Stimulated activated CD8-positive, alpha-beta memory T cell treated with anti-CD3 and anti-CD28 coated beads, Interleukin-7, amount 100 ng/mL, for 1 hour (primary cell): ENCODE measurements at places on chromosomes 4 and X.

GRCh38 chr4:139465922-139466321 is 12.0 kb downstream of the RAB33B start:
- no peak for DNase-seq

GRCh38 chrX:7062276-7062675 is 85.2 kb upstream of the STS start:
- no peak for DNase-seq

DNA sequence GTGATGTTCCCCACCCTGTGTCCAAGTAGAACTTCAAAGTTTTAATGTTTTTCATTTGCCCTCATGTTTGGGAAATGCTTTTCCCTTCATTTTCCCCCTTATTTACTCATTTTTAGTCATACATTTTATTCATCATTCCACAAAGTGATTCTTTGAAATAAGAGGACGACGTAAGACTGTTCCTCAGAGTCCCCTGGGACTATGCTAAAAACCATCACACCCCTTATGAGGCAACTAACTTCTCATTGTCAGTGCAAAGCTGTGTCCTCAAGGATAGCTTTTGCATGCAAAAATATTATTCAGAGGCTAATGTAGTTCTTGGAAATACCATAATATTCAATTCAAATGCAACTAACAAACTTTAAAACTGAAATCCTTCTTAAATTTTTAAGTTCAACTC is 14.8 kb upstream of the ADGRG2 start:
- DNase-seq: no peak

DNA sequence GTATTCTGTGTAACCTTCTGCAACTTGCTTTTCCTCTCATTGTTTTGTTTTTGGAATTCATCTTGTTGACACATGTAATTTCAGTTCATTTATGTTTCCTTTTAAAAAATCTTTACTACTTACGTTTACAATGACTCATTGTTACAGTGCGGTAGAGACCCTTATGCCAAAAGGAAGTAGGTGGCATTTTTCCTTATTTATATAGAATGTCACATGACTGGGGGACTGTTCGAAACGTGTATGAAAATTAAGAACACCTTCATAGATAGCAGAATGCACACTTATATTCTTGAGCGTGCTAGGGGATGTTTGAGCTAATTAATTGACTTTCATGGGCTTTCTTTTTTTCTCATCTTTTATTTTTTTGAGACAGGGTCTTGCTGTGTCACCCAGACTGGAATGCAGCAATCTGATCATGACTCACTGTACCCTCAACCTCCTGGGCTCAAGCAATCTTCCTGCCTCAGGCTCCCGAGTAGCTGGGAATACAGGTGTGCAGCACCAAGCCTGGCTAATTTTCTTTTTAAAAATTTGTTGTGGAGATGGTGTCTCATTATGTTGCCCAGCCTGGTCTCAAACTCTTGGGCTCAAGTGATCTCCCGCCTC is 7.3 kb downstream of the REPS2 start:
- DNase-seq: no peak

- no peak for DNase-seq
Measured at GRCh38 chr4:55255179-55255578, 90.9 kb upstream of the SRD5A3 start.

DNA sequence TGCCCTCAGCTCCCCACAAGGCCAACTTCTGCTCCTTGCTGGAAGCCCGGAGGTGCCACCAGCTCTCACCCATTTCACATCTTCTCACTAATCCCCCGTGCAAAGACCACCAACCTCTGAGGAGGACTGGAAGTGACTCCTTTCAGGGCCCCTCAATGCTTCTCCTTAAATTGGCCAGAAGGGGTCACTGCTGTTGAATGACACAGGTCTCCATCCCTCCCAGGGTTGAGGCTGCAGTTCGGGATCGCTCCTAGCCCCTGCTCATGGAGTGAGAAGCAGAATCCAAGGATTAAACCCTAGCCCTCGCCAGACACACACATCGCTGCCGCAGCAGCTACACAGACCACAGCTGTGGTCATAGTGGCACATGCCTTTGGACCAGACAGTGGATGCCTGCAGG is 279.5 kb upstream of the TAPT1 start:
- DNase-seq: no peak

- no peak for DNase-seq
Measured at GRCh38 chr4:57147335-57148060, 37.3 kb upstream of the IGFBP7 start.

- DNase-seq: no peak
Measured at GRCh38 chrX:23616361-23616760, 50.9 kb upstream of the PRDX4 start.

- no peak for DNase-seq
Measured at GRCh38 chrX:3520458-3520857, 174.0 kb upstream of the MXRA5 start.

DNA sequence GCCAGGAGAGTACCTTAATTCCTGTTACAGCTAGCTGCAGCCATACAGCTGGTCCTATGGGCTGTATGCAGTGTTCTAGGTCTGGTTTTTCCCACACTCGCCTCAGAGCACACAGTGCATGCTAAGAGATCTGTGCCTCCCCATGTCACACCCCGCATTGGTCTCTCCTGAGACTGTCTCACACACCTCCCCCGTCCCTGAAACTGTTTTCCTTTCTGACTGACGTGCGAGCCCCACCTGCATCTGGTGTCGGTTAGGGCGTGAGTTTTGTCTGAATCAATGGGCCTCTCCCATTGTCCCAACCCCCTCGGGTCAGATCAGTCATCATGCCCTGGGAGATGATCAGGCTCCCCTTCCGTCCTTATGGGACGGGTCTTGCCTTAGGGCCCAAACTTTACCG is 3.4 kb upstream of the UGT8 start:
- no peak for DNase-seq

DNA sequence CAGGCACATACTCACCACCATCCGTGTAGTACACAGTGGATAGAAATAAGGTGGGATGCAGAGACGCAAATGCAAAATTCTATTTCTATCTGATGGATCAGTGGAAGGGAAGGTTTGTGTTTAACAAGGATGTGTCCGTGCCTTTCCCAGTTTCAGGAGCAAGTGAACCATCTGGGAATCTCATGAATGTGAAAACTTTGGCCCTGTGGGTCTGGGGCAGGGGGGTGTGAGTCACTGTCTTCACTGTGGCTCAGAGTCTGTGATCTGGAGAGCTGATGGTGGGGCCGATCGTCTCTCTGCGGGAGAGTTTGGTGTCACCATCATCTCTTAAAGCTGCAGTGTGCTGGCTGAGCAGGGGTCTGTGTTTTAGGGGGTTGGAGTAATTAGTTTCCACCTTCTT is 179.3 kb upstream of the STS start:
- no peak for DNase-seq

GRCh38 chrX:69431420-69431819 is 72.7 kb upstream of the NALF2 start:
- no peak for DNase-seq

- DNase-seq: no peak
Measured at GRCh38 chr4:146059151-146059550, 116.4 kb upstream of the LSM6 start.

DNA sequence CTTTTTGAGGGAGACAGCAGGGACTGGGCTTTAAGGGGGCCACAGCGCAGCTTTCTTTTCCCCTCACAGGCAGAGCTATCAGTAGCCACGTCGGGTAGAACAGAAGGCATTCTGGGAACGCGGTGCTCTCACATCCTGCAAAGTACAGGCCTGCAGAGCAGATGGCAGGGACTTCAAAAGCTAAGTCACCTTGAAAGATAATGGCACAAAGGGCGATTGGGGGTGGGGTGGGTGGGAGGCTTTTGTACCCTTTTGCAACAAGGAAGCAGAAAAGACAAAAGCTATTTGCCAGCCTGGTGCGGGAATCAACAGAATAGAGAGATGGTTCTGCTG is 93.9 kb downstream of the PHKA2 start:
- no peak for DNase-seq

DNA sequence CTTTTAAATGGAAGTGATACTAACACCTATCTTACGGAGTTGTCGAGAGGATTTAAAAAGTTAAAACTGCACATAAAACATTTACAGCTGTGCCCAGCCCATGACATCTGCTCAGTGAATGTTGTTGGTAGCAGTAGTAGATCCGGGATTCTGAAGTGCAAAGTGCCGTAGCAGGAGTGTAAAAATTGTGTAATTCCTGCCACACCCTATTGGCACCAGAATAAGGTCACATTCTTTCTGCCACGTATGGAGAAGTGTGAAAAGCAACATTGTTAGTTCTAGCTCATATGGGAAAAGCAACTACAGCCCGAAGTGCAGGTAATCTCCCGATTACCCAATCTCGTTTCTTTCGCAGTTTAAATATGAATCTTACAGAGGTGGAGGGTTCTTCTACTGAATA is 31.2 kb downstream of the PRIMPOL start:
- DNase-seq: no peak

DNA sequence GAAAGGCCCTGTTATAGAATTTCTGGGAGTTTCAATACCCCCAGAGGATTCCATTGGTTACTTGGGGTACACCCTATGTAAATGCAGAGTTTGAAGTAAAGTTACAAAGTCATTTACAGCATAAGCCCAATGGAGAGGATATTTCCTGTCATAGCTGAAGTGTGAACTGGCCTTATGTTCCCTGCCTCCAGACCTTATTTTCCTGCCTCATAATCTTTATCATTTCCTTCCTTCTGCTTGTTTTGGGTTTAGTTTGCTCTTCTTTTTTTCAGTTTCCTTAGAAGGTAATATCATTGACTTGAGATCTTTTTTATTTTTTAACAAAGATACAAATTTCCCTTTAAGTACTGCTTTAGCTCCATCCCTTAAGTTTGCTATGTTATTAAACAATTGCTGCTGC is 85.4 kb downstream of the PPEF1 start:
- no peak for DNase-seq

GRCh38 chrX:1248331-1249061 is 20.1 kb upstream of the CSF2RA start:
- no peak for DNase-seq

- no peak for DNase-seq
Measured at GRCh38 chr4:184364100-184364921, 110.0 kb downstream of the IRF2 start.

GRCh38 chrX:17542123-17542522 is 167.1 kb downstream of the NHS start:
- DNase-seq: no peak

GRCh38 chr4:39453738-39454137 is 5.0 kb downstream of the RPL9 start:
- DNase-seq: no peak

GRCh38 chrX:124455966-124456365 is 109.6 kb downstream of the SH2D1A start:
- no peak for DNase-seq

GRCh38 chr4:20431543-20431951 is 179.8 kb downstream of the SLIT2 start:
- no peak for DNase-seq

- no peak for DNase-seq
Measured at GRCh38 chr4:51923343-51923742, 80.4 kb downstream of the DCUN1D4 start.
